ENCODE measurements at places on chromosomes 12 and 14.

- no peak for DNase-seq
These were observed 3.2 kb downstream of the NTN4 start for GRCh38 chr12:95787274-95787818.

- DNase-seq: peak; percentile 15
These were observed 56.1 kb downstream of the TMEM117 start for GRCh38 chr12:43891856-43892574.

DNA sequence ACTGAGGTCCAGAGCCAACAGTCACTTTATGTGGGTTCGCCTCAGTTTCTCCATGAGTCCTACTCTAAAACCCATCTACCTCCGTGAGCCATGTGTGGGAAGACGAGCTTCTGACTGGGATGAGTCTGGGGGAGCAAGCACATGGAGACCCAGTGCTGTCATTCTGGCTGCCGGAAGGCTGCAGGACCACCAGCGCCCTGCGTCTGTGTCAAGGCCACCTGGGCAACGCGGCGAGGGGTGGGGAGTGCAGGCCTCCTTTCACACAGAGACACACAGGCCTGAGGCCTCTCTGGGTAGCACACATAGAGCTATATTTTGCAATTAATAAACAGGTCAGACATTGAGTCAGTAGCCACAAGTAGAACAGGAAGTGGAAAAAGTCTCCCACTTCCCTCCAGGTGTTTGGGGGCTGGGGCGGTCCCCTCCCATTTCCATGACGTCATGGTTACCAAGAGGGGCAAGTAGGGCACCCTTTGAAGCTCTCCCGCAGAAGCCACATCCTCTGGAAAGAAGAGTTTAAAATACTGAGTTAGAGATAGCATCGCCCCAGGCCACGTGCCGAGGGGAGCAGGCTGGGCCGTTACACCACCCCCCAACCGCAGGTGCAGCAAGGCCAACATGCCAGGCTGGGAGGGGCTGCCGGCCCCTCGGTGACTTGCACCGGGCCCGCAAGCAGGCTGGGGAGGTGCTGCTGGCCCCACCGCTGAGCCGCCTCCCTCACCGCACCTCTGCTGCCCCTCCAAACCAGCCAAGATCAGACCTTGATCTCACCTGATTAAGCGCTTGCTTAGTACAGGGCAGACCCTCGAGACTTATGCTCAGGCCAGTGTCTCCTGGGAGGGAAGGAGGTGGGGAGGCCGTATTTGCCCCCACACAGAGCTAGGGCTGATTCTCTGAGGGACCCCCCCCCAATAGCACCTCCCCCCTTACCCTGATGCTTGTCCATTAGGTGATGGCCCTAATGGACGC is 32.7 kb downstream of the DAD1 start:
- peak; percentile 32 for DNase-seq

- DNase-seq: peak; percentile 59
These were observed 70.0 kb upstream of the DICER1 start for GRCh38 chr14:95227279-95227860.

DNA sequence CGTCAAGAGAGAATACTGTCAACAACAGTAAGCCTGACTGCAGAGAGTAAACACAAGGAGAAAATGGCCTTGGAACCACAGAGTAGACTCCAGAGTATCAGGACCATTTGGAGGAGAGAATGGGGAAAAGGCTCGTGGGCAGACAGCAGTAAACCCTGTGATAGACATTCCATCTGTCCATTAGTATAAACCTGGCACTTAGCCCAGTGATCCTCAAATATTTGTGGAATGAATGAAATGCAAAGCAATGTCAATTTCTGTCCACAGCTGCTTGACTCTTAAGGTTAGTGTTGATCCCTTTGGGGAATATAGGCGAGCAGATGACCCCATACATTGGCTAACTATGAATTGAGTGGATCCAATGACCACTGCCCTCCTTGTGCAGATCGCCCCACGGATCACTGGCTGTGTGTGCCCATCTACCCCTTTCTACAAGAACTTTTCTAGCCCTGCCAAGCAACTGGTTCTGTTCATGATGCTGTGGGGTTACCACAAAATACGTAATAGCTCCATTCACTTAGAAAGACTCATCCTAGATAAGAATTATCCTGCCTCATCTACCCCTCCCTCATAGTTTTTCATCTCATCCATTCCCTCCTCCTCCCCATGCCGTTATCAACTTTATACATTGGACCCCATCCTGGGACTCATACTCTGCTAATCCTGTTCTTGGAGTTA is 846.8 kb downstream of the NRXN3 start:
- peak; percentile 92 for DNase-seq

DNA sequence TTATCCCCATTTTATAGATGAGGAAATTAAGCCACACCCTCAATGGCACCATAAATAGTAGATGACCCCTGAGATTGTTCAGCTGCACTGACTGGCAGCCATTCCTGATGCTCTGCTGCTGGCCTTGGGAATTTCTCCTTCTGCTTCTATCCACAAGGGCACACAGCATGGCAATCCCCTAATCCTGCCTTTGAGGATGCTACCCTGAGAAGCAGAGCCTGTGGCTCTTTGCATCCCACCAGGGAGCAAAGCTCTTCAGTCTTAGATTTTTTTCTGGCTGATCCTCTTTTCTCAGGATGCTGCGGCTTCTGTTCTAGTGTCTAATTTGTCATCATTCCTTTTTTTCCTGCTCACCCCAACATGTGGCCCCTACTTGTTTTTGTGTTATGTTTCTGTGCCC is 114.8 kb downstream of the TMX1 start:
- DNase-seq: no peak

DNA sequence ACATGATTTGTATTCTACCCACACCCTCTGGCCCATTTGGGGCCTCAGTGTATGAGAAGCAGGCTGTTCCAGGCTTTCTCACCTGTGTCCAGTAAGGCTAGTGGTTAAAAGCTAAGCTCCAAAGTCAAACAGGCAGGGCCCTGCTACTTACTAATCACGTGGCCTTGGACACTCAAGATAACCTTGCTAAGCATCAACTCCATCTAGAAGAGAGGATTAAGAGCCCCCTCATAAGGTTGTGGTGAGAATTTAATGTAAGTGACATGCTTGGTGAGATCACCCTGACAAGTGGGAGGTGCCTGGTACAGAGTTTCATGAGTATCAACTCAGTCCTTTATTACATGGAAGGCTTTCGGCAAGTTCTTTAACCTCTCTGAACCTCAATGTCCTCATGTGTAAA is 17.8 kb downstream of the ACSM4 start:
- no peak for DNase-seq

DNA sequence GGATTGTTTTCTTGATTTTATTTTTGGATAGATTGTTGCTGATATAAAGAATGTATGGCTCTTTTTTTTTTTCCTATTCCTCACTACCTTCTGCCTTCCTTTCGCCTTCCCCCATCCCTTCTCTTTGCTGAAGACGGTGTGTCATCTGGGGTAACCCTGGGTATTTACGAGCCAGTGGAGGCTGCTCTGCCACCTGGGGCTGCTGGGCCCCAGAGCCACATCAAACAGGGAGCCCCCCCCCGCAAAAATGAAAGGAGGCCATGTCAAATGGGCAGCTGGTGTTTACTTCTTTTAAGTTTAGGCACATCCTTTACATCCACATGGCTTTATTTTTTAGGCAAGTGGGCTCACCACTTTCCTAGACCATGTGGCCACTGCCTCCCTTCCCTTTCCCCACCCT is 25.4 kb downstream of the CHST11 start:
- DNase-seq: no peak

- no peak for DNase-seq
These were observed 32.9 kb downstream of the TSPAN8 start for GRCh38 chr12:71124835-71125460.

- no peak for DNase-seq
These were observed 288.1 kb downstream of the DUSP6 start for GRCh38 chr12:89064151-89064550.

DNA sequence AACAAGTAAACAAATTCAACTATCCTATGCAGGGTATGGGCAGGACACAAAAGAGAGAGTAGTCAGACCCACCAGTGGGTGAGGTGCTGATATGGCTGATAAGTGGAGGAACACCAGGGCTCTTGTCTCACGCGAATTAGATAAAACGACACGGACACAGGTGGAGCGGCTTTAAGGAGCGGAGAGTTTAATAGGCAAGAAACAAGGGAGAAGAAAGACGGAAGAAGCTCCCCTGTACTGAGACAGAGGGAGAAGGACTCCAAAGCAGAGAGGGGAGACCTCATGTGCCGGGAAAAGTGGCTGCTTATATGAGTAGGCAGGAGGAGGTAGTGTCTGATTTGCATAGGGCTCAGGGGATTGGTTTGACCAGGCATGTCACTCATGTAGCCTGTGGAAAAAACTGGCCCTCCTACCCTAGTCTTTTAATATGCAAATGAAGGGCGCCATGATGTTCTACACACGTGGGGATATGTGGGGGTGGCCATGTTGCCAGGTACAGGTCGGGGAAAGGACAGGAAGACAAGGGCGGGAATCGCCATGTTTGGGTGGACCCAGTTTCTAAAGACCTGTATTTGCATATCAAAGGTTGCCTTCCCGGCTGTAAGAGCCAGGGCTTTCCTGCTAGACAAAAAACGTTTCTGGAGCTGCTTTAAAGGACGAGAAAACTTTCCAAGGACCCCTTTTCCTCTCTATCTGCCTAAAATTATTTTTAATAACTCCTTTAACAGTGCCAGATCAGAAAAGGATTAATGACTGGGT is 28.8 kb downstream of the RPGRIP1 start:
- DNase-seq: peak; percentile 97

- no peak for DNase-seq
These were observed 2.3 kb downstream of the LARP4 start for GRCh38 chr12:50403001-50403440.
